ENCODE measurements at places on chromosomes 12 and 14.

GRCh38 chr14:54189333-54189732, 207.5 kb upstream of the CDKN3 start:
- no peak for DNase-seq

GRCh38 chr14:76699939-76700590, 61.2 kb upstream of the VASH1 start:
- no peak for DNase-seq

- peak; percentile 8 for DNase-seq
Measured at GRCh38 chr12:51811203-51812202, 37.0 kb downstream of the FIGNL2 start.

DNA sequence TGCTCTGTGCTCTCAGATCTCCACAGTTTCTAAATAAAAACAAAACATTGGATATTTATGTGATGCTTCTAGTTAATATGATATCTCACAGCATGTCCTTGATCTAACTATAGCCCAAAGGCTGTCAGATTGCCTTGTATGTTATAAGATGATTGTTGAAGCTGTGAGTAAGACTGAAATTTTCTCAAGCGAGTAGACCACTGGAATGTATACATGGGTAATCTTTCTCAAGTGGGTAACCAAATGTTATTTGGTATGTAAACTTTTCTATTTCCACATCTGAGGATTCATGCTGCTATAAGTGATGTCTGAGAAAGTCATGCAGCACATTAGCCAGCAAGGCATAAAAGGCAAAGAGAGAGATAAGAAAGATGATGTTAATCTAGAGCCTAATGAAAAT, 886.7 kb downstream of the NRXN3 start:
- DNase-seq = no peak

DNA sequence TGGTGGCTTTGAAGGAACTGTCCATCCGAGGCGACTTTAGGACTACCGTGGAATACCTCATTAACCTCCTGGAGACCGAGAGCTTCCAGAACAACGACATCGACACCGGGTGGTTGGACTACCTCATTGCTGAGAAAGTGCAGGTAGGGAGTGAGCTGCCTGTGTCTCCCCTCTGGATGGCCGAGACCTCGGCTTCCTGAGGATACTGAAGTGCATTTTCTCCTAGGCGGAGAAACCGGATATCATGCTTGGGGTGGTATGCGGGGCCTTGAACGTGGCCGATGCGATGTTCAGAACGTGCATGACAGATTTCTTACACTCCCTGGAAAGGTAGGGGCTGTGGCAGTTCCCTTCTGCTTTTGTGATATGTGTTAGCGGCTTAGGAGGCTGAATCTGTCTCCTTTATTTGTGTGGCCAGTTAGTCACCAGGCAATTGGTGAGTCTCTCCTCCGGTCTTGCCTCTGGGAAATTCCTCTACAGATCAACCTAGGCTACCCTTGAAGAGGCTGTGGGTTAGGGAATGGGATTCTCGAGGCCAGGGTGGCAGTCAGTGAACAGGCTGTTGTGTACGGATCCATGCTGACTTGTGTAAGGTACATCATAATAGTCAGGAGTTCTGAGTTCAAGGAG, 75.3 kb downstream of the ACACB start:
- no peak for DNase-seq

GRCh38 chr14:94774344-94775090, 4.6 kb upstream of the GSC start:
- DNase-seq = no peak

- DNase-seq = no peak
Measured at GRCh38 chr12:2364631-2365051, 311.9 kb downstream of the CACNA1C start.

DNA sequence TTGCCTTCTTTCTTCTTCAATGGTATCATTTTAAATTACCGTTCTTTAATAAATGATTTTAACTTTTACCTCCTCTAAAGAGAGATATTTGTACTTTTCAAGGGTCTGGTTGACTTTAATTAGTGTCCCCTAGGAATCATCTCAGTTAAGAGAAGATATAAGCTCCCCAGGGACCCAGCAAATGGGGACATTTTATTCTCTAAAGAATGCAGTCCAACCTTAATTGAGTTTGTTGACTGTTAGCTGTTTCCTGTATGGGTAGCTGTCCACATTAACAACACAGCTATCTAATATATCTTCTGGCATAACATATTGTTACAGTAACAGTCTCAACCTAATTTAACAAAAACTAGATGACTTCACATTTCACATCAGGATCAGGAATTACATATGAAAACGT, 241.6 kb upstream of the NPAS3 start:
- no peak for DNase-seq

- no peak for DNase-seq
Measured at GRCh38 chr12:29146196-29146595, 2.9 kb upstream of the FAR2 start.

DNA sequence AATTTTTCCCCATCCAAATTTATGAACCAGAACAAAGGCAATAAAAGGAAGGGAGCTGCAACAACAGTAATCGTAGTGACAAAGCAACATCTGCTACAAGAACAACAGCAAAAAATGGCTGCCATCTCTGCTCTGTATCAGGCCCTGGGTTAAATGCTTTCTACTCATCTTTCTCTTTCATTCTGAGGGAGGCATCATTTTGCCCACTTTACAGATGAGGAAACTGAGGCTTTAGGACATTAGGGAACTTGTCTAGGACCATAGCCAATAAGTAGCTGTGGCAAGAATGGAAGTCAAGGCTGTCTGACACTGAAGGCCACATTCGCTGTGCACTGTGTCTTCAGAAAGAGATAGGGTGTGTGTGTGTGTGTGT, 192.4 kb upstream of the NUDT4 start:
- no peak for DNase-seq

- DNase-seq = no peak
Measured at GRCh38 chr12:101670007-101670671, 27.3 kb upstream of the CHPT1 start.

- peak; percentile 3 for DNase-seq
Measured at GRCh38 chr14:37903343-37904191, 304.1 kb upstream of the SSTR1 start.

DNA sequence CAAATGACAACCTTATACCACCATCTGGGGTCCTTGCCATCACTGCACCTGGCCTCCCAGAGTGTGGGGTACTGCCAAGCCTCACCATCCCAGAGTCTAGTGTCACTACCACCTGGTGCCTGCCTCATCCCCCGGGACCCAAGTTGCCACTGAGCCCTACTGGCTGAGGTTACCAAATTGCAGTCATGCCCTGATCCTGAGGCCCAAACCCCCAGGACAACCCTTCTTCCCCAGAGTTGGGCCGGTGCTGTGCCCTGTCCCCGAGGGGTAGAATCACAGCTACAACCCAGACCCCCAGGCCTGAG, 8.4 kb upstream of the SFSWAP start:
- no peak for DNase-seq

- DNase-seq = no peak
Measured at GRCh38 chr14:105326891-105327694, 12.5 kb downstream of the PACS2 start.

GRCh38 chr12:132437252-132437932, 52.6 kb upstream of the FBRSL1 start:
- DNase-seq = peak; percentile 24

DNA sequence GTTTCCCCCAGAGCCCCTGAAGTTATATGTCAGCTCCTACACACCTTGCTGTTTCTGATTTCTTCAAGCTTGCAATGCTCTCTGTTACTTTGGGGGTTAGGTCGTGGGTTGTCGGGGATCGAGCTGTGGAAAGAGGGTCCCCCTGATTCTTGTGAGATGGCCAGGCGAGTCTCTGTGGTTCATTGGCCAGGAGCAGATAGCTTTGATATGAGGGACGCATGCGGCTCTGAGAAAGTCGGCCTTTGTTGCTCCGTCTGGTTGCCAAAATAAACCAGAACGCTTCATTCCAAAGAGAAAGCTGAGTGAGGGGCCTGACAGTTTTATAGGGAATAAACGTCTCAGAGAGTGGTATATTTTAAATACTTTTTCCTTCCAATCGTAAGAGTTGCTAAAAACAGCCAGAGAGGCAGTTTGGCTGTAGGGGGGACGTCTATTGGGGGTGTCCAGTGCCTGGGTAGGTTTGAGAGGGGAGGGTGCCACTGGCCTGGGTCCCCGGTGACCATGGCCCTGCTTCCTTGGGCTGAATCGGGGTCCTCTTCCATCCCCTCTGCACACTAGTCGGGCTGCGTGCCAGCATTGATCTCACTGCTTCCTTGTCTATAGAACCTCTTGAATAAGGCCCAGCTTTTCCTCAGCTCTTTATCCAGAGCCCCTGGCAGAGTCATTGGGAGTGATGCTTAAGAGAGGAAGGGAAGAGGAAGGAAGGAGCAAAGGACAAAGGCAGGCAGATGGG, 18.9 kb downstream of the CCND2 start:
- DNase-seq = no peak

DNA sequence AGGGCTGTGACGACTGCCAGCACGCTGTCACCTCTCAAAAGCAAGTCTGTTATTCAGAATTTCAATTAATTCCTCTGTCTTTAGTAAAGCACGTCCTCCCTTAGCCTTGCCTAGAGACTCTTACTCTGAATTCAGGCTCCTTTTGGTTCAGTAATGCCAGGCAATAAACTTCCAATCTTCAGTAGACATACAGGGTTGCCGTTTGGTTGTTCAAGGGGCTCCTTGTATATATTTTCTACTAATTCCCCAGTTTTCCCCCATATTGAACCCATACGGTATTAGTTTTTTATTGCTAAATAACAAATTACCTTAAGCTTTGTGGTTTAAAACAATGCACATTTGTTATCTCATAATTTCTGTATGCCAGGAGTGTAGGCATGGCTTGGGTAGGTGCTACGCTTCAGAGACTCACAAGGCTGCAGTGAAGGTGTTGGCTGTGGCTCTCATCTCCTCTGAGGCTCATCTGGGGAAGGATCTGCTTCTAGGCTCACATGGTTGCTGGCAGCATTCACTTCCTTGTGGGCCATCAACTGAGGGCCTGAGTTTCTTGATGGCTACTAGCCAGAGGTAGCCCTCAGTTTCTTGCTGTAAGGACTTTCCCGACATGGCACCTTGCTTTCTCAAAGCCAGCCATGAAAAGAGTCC, 7.3 kb upstream of the CLECL1 start:
- no peak for DNase-seq

- DNase-seq = no peak
Measured at GRCh38 chr14:104023325-104024055, 62.0 kb upstream of the ASPG start.

DNA sequence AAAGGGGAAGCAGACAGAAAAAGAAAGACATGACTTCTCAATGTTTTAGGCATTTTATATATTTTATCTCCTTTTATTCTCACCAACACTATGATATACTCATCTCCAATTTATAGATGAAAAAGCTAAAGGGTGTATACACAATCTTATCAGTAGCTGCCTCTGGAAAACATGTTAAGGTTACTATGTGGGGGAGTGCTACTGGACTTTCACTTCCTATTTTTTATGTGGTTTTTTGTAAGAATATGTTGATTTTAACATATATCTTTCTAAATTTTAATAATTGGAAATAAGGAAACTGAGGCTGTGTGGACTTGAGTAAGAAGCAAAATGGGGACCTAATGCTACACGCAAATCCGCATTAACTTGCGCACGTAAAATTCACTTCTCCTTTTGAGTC, 99.6 kb upstream of the PDE3A start:
- no peak for DNase-seq

- no peak for DNase-seq
Measured at GRCh38 chr14:96741151-96741977, 55.8 kb upstream of the VRK1 start.

DNA sequence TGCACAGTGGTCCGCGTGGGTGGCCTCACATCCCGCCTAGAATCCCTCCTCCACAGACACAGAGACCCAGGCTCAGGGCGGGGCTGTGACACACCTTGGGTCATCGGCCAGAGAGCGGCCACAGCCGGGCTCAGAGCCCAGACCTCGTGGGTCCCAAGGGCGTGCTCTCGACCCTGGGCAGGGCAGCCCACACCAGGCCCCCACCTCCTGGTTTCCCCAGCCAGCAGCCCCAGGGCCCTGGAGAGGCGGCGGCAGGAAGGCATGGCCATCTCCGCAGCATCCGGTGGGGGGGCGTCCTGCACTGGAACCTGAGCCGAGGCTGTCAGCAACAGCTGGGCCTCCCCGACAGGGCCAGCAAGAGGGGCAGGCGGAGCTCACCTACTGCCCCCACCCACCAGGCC, 15.2 kb downstream of the JAG2 start:
- DNase-seq = no peak

DNA sequence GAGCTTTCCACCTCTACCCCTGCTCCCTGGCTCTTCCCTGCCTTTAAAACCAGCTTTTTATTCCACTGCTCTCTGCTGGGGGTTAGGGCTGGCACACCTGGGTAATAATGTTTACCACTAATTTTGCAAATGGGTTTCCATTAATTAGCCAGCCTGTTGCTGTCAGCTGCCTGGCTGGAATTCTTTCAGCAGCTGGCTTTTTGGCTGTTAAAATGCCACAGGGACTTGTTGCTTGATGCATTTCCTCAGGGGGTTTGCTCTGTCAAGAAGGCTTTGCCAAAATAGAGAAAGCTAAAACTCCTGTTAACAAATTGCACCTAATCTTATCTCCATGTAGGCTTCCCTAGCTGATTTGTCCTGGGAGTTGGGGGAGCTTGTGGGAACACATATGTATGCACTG, 51.8 kb upstream of the PSMC1 start:
- no peak for DNase-seq

GRCh38 chr12:62604871-62605270, 138.2 kb downstream of the MON2 start:
- DNase-seq = no peak

GRCh38 chr12:67705394-67706370, 57.1 kb downstream of the DYRK2 start:
- DNase-seq = no peak

GRCh38 chr14:69370061-69370460, 28.0 kb downstream of the ERH start:
- DNase-seq = no peak

DNA sequence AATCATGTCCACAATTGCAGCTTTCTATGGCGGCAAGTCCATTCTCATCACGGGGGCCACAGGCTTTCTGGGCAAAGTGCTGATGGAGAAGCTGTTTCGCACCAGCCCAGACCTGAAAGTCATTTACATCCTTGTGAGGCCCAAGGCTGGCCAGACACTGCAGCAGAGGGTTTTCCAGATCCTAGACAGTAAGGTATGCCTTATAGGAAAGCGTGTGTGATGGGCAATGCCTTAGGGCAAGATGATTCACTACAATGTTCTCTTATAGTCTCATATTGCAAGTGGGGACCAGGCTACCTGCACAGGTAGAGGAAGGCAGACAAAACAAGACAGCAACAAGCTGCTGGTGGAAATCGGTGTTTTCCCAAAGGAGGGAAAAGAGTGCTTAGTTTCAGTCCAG, 110.5 kb downstream of the ERGIC2 start:
- DNase-seq = no peak

- no peak for DNase-seq
Measured at GRCh38 chr12:89305373-89305772, 46.9 kb downstream of the DUSP6 start.

DNA sequence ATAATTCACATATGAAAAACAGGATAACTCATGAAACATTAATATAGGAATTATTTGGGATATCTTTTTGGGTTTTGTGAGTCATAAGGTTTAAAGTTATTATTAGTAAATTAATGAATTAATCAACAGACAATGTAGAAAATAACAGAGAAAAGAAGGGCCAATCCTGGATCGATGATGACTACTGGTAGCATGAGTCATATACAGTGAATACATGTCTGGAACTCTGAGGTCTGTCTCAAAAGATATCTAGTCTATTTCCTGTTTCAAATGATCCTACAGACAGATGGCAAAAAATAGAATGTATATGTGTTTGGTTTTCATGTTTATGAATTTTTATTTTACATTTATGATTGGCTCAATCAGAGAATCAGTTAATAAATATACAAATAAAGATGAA, 86.4 kb upstream of the RTL1 start:
- no peak for DNase-seq

- DNase-seq = no peak
Measured at GRCh38 chr14:38187528-38187927, 20.2 kb upstream of the SSTR1 start.

GRCh38 chr12:13304924-13305323, 108.4 kb downstream of the EMP1 start:
- no peak for DNase-seq
